AG04450 (cell line): ENCODE measurements at places on chromosomes 5 and 9. TPM values are rescaled to one million over a fixed set of nuclear protein-coding genes. Genes with fewer than 3 reads are reported as not detected.
A peak's percentile ranks its signal among the peaks of the same experiment; 100 is the strongest.

- no peak for DNase-seq
Observed at GRCh38 chr9:90996154-90997065, 194.8 kb downstream of the SYK start.

PCDHGB4 gene
- polyA plus RNA-seq = 10.3 and 10.9 TPM in 2 replicates

DNA sequence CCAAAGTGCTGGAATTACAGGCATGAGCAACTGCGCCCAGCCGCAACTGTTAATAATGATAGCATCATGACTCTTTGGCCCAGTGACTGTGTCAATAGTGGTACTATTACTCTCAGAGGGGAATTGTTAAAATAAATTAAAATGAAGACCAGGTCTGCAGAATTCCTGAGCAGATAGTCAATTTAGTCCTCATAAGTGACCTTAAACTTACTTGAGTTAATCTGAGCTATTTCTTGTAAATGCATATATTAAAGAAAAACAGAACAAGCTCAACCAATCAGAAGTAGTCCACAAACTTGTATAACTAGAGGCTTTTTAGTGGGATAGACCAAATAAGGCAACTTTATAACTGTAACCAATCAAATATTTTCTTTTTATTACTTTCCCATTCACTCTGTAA, 1.7 kb upstream of the RECK start:
- no peak for DNase-seq

DNA sequence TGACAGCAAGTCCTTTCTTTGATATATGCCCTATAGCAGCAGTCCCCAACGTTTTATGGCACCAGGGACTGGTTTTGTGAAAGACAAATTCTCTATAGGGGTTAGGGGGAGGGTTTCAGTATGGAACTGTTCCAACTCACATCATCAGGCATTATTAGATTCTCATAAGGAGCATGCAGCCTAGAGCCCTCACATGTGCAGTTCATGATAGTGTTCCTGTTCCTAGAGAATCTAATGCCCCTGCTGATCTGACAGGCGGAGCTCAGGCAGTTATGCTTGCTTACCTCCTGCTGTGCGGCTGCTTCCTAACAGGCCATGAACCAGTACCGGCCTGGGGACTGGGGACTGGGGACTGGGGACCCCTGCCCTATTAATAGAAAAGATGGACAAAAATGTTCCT, 2.7 kb upstream of the RAPGEF6 start:
- no peak for DNase-seq

MEIKIN gene
- polyA plus RNA-seq = not detected in 2 replicates

DNA sequence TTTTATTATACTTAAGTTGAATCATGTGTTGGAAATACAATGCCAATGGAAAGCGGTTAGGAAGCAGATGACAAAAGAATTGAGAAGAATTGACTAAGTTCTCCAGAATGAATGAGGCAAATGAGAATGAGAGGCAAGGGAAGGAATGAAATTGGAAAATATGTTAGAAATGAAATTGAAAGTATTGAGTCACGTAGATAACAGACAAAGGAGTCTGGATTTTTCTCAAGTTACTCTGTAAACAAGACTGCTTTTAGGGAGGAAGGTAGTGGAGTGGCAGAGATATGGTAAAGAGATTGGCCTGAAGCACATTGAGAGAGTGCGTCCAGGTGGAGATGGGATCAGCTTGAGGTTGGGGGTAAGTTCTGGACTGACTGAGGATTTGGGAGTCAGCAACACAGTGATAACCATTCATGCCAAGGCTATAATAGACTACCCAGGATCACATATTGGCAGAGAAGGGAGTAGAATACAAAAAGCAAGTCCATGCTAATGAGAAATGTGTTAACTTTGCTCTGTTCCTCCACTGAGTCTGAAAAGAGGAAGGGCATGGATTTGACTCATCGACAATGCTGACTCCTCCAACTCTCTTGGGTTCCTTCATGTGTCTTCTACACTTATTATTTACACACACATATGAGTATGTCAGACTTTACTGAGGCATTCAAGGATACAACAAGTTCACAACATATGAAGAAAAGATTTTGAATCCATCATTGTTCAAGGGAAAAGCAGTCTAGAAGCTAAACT, 814.2 kb upstream of the ZNF608 start:
- DNase-seq = no peak

GRCh38 chr9:130159915-130160670, 12.1 kb upstream of the NCS1 start:
- DNase-seq = no peak

DNA sequence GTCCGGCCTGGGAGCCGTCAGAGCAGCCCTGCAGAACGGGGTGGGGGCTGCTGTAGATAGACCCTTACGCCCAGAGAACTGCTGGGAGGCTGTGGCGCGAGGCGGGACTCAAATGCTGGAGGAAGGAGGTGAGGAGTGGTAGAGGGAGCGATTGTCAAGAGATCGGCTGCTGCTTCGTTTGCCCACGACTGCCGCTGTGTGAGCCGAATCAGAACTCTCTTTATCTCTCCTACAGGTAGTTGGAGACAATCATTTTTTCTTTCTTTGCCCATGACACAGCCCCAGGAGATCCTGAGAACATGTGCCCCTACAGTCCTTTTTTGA, 456 bp downstream of the ZNF79 start:
- no peak for DNase-seq

MRPS30 gene
- polyA plus RNA-seq = 29.1 and 36.3 TPM in 2 replicates

GRCh38 chr5:74282490-74282889, 358.0 kb downstream of the ENC1 start:
- no peak for DNase-seq

GRCh38 chr9:81741103-81741502, 51.8 kb upstream of the TLE1 start:
- DNase-seq = no peak

GRCh38 chr5:80187421-80188090, 68.3 kb downstream of the SERINC5 start:
- no peak for DNase-seq

CSF2 gene
- polyA plus RNA-seq = not detected in 2 replicates

DNA sequence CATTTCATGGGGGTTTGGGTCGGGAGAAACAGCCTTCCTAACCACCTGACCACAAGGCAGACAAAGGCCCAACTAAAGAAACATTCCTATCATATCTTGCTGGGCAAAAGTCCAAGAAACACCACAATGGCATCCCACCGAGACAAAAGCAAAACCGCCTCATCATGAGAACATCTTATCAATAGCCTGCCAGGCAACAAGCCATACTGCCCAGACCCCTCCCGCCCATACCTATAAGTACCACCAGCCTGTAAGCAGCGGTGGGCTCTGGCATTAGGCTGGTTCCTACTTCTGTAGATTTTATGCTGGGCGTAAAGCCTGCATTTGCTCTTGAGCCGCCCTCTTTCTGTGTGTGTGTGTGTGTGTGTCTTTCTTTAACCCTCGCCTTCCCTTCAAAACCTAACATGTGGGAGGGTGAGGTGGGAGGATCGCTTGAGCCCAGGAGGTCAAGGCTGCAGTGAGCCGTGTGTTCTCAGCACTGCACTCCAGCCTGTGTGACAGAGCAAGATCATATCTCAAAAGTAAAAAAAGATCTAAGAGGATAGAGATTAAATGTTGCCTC, 56.9 kb downstream of the PDE6A start:
- peak; percentile 52 for DNase-seq

DNA sequence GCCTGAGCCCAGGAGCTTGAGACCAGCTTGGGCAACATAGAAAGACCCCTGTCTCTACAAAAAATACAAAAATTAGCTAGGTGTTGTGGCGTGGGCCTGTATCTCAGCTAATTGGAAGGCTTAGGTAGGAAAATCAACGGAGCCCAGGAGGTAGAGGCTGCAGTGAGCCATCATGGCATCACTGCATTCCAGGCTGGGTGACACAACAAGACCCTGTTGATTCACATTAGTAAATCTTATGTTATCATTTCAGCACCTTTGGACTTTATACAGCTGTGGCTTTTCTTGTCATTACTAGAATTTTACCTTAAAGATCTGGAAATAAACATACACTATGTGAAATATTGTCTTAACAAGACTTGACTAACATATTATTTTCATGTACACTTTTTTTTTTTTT, 185.0 kb downstream of the ZNF608 start:
- no peak for DNase-seq

BTNL8 gene
- not detected in 2 replicates for polyA plus RNA-seq

GRCh38 chr9:92170848-92171247, 55.6 kb upstream of the SPTLC1 start:
- DNase-seq = no peak

DNA sequence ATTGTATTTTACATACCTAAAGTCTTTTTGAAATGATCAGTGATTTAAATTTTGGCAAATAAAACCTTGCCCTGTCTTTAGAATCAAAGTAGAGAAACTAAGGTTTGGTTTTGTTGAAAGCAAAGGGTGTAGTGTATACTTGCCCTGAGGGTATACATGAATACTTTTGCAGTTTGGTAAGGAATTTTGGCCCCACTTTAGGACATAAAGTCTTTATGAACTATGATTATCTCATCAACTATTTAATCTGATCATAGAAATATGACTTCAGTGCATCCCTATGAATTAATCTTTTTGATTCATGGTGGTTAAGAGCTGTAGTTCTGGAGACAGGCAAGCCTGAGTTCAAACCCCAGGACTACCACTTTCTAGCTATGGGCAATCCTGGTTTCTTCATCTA, 17.7 kb downstream of the RAD1 start:
- DNase-seq = no peak
